ENCODE measurements at places on chromosomes 1 and 21.
A peak's percentile ranks its signal among the peaks of the same experiment; 100 is the strongest.

DNA sequence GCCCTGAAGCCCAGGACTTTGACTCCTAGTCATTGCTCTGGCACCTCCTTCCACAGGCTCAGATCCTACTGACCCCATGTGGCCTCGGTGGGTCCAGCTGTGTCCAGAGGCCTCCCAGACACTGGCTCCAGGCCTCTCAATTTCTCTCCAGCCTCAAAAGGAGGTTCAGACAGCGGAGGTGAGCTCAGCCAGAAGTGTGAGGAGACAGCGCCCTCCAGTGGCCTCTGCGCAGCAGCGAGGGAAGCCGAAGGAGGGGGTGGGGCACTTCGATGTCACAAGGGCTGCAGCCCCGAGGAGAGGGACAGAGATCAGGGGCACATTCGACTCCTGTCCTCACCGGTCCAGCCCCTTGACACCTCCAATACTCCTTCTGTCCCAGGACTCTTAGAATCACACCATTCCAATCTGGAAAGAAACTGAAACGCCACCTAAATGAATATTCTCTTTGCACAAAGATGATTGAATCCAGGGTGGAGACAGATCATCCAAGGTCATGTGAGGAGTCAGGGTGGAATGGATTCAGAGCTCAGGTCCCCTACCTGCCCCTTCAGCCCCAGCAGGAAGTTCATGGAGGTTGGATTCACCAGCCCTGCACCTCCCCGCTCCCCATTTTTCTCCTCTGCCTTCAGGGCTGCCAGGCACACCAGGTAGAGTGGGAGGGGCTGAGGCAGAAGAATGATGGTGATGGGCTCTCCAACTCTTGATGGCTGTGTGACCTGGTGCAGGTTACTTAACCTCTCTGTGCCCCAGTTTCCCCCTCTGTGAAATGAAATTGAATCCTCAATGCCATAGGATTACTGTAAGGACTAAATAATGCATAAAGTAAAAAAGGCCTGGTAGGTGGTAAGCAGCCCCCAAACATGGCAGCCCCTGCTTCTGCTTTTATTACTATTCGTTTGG, 34.8 kb upstream of the ZBTB40 start:
- peak; percentile 53 for DNase-seq

DNA sequence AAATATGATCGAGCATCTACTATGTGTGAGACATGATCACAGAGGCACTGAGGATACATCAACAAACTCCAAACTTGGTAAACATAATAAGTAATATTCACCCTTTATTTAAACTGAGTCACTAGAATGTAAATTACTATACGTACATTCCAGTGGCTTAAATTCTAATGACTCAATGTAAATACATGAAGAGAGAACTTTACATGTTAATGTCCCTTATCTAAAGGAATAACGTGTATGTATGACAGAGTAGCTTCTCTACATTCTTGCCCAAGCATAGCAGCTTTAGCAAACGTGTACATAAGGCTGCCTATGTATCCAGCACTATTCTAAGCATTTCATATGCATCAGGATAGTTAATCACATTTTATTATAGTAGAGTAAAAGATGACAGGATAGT, 111.8 kb upstream of the CYYR1 start:
- no peak for DNase-seq

DNA sequence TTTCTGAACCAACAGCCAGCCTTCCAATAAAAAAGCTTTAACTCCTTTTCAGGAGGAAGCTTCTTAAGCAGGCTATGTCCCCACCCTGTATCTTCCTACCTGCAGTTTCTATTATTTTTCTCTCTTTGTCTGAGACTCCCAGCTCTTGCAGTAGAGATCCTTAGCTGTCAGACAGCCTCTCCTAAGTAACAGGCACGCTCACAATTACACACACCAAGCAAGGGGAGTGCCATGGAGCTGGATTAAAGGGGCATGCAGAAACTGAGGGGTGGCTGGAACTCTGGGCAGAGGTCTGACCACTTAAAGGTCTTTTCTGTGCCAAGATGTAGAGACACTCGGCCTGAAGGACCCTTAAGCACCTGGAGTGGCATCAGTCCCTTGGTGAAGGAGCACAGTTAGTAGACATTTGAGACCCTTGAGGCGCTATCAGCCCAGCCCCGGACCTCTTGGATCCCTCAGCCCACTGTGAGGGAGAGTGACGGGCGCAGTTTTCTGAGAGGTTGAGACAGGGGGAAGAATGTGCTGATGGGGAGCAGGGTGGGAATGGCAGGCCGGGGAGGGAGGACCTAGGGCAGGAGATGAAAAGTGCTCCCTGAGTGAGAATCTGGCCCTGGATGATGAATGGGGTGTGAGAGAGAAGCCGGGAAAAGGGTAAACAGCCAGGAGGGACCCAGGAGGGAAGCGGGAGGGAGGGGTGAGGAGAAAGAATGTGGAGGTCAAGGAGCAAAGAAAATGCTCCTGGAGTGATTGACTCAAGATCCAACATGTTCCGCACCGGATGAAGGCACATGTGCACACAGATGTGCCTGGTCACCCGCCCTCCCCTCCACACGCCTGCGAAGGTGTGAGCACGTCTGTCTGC, 13.3 kb downstream of the PLXNA2 start:
- no peak for DNase-seq

GRCh38 chr1:232111611-232112010, 485.0 kb downstream of the DISC1 start:
- no peak for DNase-seq

GRCh38 chr1:199685369-199685768, 342.1 kb upstream of the NR5A2 start:
- DNase-seq, result no peak

DNA sequence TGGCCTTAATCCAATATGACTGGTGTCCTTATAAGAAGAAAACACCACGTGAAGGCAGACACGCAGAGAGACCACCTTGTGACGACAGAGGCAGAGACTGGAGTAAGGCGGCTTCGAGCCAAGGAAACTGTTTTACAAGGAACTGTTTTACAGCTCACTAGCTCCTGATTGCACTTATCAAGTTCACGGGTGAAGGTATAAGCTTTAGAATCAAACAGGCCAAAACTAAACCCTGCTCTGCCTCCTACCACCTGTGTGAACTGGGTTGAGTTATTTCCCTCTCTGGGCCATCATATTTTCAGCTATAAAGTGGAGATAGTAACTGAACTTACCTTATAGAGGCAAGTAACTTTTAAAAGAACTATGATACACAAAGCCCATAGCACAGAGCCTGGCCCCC, 166.9 kb upstream of the NFIA start:
- DNase-seq, result no peak

DNA sequence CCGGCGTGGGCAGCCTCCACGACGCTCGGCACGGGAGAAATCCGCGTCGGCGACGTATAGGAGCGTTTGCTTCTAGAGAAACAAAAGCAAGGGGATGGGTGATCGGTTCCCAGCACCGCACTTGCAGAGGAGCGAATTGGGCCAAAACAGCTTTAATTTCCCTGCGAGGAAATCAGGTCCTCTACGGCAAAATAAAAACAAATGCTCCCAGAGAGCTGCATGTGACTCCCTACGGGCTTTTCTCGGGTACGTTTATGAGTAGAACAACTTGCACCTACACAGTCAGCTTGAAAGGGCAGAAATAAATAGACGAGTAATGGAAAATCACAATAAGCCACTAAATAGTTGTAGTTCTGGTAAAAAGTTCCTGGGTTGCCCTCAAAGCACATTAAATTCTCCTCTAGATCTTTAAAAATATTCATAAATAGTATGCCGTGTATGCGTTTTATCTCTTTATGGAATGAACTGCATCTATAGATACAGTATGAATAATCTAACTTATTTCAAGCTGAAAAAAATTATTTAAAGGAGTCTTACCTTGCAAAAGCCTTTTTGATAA, 1.2 kb downstream of the NHLH2 start:
- no peak for DNase-seq

GRCh38 chr1:26745191-26745590, 42.6 kb upstream of the PIGV start:
- no peak for DNase-seq

GRCh38 chr1:148372731-148373130, 110.4 kb downstream of the PPIAL4G start:
- DNase-seq, result no peak

GRCh38 chr21:21247424-21247823, 249.2 kb downstream of the NCAM2 start:
- no peak for DNase-seq

- DNase-seq, result no peak
These were observed 34.8 kb upstream of the RNF187 start for GRCh38 chr1:228452194-228453021.

GRCh38 chr1:62386351-62387121, 50.3 kb upstream of the USP1 start:
- no peak for DNase-seq

- DNase-seq, result peak; percentile 85
These were observed at the start of gene LSM10 for GRCh38 chr1:36397378-36398230. TSS of gene LSM10 (minus strand) at chr1:36397908. CDS start at chr1:36394129, 3,779 bp downstream.

GRCh38 chr1:82220754-82221153, 420.0 kb downstream of the ADGRL2 start:
- no peak for DNase-seq

- no peak for DNase-seq
These were observed 109.6 kb downstream of the RNF220 start for GRCh38 chr1:44514673-44515072.

- no peak for DNase-seq
These were observed 175.7 kb downstream of the VPS13D start for GRCh38 chr1:12405325-12406210.

- no peak for DNase-seq
These were observed 78.5 kb downstream of the GALNT2 start for GRCh38 chr1:230145505-230145899.

GRCh38 chr1:24915816-24916602, 14.1 kb downstream of the RUNX3 start:
- DNase-seq, result no peak

GRCh38 chr21:27564684-27565301, 597.9 kb upstream of the ADAMTS5 start:
- no peak for DNase-seq

GRCh38 chr21:39902986-39903385, 35.7 kb downstream of the PCP4 start:
- DNase-seq, result no peak

DNA sequence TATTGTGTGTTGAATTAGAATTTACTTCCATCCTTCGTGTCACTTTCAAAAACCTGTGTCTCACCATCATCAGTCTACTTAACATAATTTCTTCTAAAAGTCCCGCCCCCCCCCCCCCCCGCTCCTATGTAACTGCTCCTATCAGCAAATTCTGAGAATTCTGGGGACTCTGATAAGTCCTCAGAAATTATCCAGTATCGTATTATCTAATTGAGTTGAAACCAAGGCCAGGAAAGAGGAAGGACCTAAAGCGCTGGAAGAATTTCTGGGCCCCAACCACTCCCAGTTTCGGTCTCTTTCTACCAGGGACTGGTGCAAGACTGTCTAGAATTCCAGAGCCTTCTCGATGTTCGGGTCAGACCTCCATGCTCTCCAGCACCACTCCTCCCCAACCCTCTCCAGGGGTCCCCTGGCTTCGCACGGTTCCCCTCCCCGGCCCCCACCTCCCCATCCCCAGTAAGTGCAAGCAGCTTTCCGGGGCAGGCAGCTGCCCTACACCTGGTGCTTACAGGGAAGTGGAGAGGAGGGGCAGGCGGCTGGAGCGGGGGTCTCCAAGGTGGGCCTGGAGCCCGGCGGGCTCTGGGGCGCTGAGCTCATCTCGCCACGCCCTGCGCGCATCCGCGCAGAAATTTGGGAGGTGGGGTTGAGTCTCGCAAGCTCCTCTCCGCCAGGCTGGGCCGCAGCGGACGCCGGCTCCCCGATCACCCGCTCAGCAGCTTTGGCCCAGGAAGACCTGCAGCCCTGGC, 16.0 kb upstream of the ZNF496 start:
- no peak for DNase-seq

GRCh38 chr1:30687886-30688285, 35.5 kb downstream of the MATN1 start:
- DNase-seq, result no peak

- no peak for DNase-seq
These were observed 22.4 kb downstream of the CHI3L2 start for GRCh38 chr1:111249960-111250359.

DNA sequence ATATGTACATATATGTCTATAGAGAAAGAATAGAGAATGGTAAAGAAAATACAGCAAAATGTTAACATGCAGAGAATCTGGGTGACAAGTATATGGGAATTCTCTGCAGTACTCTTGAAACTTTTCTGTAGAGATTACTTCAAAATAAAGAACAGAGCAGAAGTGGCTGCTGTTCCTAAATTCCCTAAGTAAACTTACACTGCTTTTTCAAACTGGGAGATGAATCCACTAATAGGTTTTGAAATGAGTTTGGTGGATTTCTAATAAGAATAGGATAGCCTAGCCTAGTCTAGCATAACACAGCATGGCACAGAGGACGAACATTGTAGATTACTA, 450 bp upstream of the CR2 start:
- no peak for DNase-seq

Measured in activated T-cell treated with anti-CD3 and anti-CD28 coated beads for 4 hours (primary cell).